ENCODE measurements at places on chromosomes 6 and 20.

- no peak for DNase-seq
These were observed 129.0 kb downstream of the CFAP61 start for GRCh38 chr20:20181322-20181721.

- DNase-seq, result no peak
These were observed 14.7 kb downstream of the DPPA5 start for GRCh38 chr6:73339340-73339739.

- no peak for DNase-seq
These were observed 4.6 kb downstream of the TFEB start for GRCh38 chr6:41730531-41731436.

- no peak for DNase-seq
These were observed 18.4 kb upstream of the ZNF292 start for GRCh38 chr6:87136963-87137362.

GRCh38 chr6:170462366-170463020 is 90.6 kb downstream of the PSMB1 start:
- no peak for DNase-seq

- no peak for DNase-seq
These were observed 27.1 kb upstream of the FABP7 start for GRCh38 chr6:122752459-122752858.

- no peak for DNase-seq
These were observed 113.6 kb upstream of the PTPN1 start for GRCh38 chr20:50396623-50397022.

DNA sequence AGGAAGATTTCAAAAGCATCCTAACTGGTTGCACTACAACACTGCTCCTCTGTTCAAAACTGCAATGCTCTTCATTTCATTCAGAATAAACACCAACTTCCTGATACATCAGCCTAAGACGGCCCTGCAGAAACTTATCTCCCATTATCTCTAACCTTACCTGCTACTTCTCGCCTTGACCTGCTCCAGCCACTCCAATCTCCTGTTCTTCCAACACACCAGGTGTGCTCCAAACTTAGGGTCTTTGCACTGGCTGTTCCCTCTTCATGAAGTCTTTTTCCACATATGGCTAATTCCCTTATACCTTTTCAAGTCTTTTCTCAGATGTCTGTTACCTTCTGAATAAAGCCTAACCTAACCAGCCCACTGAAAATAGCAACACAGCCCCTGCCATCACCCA is 32.1 kb downstream of the PHIP start:
- no peak for DNase-seq

DNA sequence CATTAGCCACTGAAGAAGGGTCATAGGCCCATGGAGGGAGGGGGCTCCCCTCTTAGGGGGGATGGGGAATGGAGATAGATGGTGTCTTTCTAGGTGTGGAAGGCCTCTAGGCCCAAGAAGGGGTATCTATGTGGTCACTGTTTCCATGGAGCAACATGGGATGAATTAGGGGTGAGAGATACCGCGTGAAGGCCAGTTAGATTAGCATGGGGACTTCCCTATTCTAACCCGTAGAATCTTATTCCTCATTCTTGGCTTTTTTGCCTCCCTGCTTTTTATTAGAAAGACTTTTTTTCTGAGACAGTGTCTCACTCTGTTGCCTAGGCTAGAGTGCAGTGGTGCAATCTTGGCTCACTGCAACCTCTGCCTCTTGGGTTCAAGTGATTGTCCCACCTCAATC is 3.2 kb downstream of the RAB44 start:
- no peak for DNase-seq

DNA sequence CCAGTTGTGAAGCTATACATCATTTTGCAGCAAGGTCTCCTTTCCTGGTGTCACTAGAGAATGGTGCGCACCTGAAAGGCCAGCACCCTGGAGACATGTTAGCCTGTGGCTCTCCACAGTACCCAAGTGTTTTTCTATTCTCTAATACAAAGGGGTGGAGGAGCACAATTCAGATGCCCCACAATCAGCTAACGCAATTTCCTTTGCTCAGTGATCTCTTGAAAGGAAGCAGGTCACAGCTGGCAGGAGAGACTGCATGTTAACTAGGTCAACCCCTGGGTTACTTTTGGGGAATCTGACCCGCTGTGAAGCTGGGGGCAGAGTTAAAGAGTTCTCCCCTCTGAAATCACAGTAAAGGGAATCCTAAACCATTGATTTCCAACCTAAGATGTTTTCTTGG is 92.5 kb downstream of the B3GAT2 start:
- no peak for DNase-seq

DNA sequence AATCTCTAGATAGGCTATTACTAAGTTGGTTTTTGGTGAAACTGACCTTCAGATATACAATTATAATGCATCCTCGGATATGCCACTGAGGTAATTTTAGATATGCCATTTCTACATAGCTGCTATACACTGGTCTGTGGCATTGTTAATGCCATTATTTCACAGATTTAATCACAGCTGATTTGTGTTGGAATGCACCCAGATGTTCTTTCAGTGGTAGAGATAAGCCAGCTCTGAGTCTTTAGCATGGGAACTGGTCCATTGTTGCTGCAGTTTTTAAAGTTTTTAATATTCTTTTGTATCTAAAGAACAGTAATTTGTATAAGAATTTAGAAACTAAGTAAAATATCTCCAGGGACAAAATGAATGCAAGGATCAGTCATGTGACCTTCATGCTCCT is 6.8 kb downstream of the TMX4 start:
- DNase-seq, result no peak

DNA sequence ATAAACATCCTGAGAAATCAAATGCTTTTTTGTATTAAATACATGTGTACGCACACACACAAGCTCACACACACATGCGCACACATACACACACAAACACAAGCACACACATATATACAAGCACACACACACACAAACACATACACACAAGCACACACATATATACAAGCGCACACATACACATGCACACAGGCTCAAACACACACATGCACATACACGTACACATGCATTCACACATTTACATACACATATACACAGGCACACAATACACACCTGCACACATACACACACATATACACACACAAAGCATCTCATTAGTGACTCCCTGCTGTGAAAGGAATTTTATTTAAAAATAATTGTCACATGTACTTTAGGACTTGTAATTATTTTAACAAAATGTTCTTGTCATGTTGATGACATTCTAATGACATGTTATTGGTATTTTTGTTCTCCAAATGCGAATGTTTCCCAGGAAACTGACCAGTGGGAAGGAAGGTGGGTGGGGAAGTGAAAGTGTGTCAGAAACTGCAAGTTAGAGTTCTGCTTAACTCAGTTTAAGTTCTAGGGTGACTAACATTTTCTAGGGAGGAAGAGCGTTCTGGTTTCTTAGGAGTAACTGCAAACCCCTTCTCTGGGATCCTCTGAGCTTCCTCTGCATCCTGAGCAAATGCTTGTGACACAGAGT is 113.9 kb upstream of the ZNF217 start:
- peak; percentile 76 for DNase-seq

DNA sequence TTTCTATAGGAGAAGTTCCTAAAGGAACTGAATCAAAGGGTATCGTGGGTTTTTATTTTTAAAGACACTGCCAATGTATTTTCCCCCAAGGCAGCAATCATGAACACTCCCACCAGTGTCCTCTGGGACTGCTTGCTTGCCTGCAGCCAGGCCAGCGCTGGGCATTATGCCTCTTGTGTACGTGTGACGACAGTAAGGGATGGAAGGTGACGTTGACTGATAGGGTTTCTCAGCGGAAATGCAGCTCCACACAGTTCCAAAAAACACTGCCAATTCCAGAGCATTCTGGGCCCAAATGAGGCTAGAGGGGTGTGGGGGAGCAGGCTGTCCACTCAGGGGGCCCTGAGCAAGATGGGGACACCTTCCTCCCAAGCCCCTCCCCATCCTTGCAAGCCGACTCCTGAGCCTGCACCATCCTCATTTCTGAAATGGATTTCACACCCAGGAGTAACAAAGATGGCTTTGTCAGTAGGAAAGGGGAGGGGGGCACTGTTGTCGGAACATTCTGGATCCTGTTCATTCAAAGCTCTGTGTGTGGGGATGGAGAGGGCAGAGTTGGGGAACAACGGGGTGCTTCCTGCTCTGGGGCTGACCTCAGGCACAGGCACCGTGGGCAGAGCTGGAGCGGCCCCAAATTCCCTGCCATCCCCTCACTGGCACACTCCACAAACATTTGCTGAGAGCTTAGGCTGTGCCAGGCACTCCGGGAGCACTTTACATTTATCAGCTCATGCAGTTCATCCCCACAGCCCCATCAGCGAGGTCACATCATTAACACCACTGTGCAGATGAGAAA is 20.0 kb downstream of the PREX1 start:
- no peak for DNase-seq

DNA sequence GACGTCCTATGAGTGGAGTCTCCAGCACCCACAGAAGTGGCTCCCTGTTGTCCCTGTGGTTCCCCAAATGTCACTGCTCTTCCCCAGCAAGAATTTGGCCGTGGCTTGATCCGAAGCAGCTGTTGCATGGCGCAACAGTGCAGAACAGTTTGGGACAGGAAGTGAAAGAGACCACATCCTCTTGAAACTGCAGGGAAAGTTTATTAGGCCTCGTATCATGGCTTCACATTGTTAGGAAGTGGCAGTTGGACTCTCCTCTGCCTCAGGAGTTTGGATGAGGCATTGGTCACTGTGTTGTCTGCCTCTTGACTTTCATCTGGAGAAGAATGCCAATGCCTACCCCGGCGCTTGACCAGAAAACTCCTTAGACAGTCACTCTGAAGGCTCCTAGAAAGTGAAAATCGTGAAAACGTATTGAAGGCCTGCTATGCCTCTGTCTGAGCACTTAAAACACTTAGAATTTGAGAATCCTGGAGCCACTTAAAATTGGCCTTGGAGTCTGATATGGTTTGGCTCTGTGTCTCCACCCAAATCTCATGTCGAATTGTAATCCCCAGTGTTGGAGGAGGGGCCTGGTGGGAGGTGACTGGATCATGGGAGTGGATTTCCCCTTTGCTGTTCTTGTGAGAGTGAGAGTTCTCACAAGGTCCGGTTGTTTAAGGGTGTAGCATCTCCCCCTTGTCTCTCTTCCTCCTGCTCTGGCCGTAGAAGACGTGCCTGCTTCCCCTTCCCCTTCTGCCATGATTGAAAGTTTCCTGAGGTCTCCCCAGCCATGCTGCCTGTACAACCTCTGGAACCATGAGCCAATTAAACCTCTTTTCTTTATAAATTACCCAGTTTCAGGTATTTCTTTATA is 334.9 kb upstream of the JARID2 start:
- DNase-seq, result peak; percentile 46

DNA sequence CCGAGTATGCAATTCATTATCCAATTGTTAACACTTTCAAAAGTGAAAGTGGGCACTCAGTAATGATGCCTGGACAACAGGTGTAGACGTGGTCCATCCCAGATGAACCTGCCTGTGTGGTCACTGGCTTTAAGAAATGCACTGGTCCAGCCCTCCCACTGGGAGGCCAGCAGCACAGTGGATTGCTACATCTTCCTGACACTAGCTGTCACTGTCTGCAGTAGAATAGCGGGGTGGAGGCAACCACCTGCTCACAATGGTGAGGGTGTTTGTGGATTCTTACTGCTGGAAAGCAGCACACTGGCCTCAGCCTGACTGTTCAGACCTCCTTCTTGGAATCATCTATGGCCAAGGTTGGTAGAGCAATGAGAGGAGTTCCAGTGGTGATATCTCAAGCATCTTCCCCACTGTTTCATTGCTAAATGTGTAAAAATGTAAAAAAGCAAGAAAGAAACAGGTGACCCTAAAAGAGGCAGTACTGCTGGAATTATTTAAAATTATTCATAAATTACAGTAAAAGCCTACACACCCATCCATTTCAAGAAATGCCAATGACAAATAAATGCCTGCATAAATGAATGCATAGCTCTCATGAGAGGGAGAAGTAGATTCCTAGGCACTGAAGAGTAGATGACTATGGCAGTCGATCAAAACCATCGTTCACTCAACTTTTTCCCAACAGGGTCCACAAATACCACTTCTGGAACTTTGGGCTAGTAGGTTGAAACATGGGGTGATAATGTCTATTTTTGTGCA is 228.0 kb upstream of the PLN start:
- no peak for DNase-seq

DNA sequence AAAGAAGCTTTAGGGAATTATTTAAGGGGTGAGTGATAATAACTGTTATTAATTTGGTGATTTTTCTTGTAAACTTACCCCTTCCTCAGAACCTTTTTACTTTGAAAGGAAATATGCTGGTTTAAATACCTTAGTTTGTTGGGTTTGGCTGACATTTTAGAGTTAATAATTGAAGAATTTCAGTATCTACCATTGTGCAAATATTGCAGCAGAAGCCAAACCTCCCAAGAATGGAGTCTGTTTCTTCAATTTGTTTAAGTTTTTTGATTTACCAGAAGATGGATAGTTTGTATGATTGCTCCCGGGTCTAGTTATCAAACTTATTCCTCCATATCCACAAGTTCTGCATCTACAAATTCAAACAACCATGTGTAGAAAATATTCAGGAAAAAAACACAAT is 77.1 kb downstream of the ATRN start:
- DNase-seq, result no peak

DNA sequence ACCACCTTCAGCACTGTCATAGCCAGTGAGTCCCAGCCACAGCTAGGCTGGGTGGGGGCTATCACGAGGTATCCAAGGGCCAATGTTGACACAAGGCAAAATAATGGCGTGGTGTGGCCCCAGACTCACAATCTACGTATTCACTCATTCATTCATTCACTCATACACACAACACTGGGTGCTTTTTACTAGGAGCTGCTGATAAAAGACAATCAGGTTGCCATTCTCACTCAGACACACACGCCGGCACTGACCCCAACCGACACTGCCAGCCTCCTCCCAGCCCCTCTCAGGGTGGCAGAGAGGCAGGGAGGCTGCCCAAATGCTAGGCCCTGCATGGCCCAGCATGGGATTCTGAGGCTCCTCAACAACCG is 1.5 kb upstream of the C20orf144 start:
- no peak for DNase-seq

- no peak for DNase-seq
These were observed 662.1 kb upstream of the ID4 start for GRCh38 chr6:19175023-19175422.

DNA sequence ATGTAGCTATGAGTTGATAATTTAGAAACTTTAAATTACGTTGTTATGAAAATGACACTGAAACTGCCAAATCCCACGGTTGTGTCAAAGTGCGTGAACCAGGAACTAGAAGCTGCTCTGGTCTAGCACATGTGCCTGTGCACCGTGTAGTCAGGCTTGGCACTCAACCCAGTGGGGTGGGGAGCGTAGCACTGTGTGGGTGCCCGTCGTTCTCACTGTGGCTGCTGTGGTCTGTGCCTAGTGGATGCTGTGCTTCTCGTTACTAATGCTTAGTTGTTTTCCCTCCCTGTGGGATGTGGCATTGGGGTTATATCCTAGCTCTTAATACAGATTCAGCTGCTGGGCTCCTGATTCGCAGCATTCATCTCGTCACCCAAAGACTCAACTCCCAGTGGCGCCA is 46.2 kb upstream of the ADIG start:
- no peak for DNase-seq

DNA sequence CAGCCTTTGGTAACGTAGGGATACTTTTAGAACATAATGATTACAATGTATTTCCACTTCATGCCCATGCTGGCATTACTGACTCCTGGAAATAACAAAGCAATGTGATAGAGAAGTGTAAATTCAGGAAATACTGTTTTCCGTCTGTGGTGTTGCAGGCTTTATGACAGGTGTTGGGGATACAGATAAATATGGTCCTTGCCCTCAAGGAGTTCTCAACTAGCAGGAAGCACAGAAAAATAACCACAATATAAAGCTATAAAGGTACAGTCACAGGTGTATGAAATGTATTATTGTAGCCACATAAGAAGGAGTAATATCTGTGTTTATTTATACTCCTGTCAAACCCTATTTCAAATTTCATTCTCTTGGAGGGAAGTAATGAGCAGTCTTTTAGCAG is 12.9 kb upstream of the LAMP5 start:
- DNase-seq, result no peak

All from umbilical cord (tissue), 2 donors.